Skeletal muscle cell (primary cell): ENCODE measurements at places on chromosomes 4 and X.

DNA sequence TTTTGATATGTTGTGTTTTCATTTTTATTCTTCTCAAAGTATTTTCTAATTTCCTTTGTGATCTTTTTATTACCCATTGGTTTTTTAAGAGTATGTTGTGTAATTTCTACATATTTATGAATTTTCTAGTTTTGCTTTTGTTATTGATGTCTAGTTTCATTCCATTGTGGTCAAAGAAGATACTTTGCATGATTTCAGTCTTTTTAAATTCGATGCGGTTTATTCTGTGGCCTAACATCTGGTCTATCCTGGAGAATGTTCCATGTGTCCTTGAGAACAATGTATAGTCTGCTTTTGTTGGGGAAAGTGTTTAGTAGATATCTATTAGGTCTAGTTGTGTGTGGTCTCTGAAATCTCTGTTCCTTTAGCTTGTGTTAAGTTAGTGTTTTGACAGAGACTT lies 46.2 kb downstream of the PPEF1 start:
- no peak for DNase-seq

DNA sequence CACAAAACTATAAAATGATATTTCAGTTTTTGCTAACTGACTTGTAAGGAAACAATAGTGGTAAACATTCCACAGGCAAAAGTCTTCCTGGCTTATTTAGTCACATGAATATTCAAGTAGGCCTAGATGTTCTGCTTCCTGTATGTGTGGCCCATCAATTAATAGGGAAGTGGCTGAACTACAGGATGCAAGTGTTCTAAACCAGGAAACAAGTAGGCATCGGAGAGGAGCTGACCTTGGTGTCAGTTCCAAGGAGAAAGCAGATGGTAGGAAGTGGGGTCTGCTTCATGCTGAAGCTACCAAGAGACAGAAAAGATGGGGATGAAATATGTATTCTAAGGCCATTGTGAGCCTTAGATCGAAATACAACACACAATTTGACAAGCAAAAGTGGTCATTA lies 149.7 kb downstream of the ANTXR2 start:
- no peak for DNase-seq

GRCh38 chrX:14173873-14174272 lies 144.2 kb upstream of the GEMIN8 start:
- DNase-seq = no peak

DNA sequence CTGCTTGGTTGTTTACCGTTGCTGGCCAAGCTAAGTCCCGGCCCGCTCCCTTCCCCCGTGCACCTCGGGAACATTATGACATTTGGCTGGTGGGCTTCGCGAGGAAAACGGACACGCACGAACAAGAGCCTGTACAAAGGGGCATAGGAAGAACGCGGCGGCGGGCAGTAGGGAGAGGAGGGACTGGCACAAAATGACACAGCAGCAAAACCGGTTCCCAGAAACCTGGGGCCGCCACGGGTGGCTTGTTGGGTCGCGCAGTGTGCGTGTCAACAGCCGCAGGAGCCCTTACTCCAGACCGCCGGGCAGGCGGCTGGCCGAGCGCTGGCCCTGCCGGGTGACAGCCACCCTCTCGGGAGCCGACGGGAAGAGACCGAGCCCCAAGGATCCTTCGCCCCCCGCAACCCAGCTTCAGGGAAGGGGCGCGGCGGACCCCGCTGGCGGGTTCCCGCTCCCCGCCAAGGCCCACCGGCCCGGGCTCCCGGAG lies 1.6 kb upstream of the LIN54 start:
- no peak for DNase-seq

GRCh38 chr4:83563998-83564397 lies 28.1 kb downstream of the GPAT3 start:
- no peak for DNase-seq

DNA sequence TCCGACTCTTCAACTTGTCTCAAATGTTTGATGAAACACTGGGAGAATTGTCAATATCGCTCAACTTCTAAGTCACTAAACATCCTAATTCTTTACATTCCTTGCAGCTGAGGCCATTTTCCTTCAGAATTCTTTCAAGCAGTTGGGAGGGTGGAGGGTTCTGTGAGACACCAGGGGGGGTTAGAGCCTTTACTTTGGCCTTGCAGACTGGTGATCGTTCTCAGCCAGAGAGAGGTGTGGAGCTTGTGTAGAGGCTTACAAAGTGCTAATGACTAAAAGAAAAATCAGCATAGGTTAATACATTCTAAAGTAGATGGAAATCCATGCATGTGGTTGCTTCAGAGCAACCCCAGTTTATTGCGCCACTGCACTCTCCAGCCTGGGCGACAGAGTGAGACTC lies 21.3 kb upstream of the SOX3 start:
- peak; percentile 1 for DNase-seq

DNA sequence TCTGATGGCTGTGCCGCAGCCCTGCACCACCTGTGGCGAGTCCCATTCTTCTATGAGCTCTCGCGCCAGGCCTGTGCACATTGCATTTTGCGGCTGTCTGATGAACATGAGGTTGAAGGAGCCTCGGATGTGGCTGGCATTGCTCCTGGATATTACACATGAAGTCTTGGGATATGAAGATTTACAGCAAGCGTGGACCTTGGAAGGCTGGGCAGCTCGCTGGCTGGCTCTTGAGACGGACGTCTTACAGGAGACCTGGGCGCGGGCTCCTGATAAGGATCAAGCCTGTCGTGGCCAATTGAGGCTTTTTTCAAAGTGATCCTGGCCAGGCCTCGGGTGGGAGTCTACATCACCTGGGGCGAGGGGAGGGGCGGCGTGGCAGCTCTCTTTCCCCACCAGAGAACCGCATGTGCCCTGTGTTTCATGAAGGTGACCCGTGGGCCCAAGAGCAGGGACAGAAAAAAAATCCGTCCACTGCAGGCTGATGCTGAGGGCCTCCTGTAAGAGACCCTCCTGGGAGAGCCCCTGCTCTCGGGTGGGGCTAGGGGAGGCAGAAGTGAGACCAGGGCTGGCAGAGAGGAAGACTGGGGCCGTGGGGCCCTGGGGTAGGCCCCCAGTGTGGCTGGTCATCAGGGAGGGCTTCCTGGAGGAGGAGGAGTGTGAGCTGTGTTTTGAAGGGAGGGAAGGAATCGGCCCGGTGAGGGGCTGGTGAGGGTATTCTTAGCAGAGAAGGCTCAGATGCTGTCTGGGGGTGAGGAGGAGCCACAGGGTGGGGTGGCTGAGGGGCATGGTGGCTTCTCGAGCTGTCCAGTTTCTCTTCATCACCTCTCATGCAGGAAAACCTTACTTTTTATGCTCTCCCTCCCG lies 23.6 kb downstream of the CPZ start:
- DNase-seq = no peak

DNA sequence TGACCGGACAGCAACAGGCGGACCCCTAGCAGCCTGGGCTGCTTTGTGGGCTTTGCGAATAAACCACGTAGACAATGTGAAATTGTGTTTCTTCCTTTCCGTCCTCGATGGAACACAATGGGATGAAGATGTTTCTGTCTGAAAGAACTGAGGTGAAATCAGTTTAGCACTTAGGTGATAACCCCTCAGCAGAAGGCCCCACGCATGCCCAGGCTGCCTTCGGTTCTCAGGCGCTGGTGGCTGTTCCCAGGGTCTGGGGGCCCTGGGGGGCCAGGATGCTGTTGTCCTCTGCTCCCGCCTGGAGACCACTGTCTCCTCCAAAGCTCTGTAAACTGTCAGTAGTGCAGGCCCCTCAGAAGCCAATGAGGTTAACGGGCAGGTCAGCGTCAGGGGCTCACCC lies 73.9 kb upstream of the HGFAC start:
- DNase-seq = no peak

DNA sequence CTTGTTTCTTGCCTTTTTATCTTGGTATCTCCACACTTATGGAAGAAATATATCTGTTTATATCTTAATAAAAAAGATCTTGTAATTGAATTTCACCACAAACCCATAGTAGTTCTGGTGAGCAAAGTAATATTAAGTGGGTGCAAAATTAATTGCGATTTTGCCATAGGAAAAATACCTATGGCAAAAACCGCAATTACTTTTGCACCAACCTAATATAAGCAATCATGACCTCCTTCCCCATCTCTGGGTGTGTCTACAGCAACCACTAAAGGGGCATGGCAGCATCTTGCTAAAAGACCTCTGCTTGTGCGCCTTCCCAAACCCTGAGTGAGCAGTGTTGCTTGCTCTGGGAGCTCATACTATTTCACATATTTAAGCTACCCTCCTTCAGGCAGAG lies 124.2 kb upstream of the GUCY1A1 start:
- no peak for DNase-seq

GRCh38 chr4:66062044-66062443 lies 391.8 kb upstream of the EPHA5 start:
- peak; percentile 6 for DNase-seq

DNA sequence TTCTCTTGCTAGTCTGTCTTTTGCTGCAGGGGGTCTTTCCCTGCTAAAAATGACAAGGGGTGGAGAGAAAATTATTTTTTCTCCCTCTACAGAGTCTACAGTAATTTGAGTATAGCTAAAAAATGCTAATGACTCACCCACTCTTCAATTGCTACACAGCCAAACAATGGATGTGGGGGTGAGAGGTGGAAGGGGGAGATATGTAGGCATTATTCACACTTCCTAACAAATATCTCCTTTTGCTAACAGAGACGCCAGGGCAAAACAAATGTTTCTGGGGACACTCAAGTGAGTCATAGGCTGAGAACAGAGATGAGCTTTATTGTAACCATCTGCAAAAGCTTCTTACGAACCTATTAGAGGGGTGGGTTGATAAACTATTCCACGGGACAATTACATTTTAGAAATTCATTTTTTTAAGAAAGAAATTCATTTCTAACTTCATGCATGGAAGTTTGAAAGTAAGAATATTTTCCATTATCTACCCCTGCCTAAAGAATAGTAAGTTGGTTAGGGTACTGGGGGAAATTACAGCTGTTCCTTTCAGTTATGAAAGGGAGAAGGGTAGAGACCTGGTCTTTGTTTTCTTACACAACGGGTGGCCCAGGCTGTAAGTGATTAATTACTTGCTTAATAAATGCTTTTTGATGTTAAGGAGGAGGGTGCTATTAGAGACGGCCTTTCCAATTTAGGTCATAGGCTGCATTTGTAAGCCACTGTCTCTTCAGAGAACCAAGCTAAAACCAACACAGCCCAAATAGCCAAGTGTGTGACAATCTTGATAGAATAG lies 12.8 kb downstream of the SCD5 start:
- peak; percentile 84 for DNase-seq

- DNase-seq = peak; percentile 7
Observed at GRCh38 chr4:102525097-102525496, 23.9 kb downstream of the NFKB1 start.

- peak; percentile 33 for DNase-seq
Observed at GRCh38 chr4:86497980-86498862, 95.9 kb upstream of the PTPN13 start.

- no peak for DNase-seq
Observed at GRCh38 chrX:100819534-100819836, 706 bp upstream of the CSTF2 start.

GRCh38 chrX:23820235-23820782 lies 37.3 kb downstream of the SAT1 start:
- no peak for DNase-seq

DNA sequence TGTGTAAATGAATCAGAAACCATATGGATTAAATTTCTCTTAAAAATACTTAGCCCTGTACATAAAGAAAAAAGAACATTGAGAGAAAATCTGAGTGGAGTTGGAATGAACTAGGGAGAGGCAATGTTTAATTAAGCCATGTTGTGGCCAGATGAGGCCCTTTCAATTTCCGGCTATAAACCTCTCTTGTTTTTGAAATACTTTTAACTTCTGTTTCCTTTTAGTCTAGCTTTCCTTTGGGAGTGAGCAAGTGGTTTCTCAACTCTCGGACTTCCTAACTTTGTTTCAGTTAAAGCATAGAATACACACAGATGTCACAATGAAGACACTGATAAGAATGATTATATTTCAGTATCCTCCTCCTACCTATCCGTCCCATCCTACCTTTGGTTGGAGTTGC lies 197.2 kb downstream of the ARHGAP24 start:
- DNase-seq = no peak

GRCh38 chr4:15888515-15888914 lies 50.0 kb downstream of the FGFBP1 start:
- no peak for DNase-seq

- DNase-seq = no peak
Observed at GRCh38 chr4:82906469-82906868, 5.9 kb downstream of the THAP9 start.

DNA sequence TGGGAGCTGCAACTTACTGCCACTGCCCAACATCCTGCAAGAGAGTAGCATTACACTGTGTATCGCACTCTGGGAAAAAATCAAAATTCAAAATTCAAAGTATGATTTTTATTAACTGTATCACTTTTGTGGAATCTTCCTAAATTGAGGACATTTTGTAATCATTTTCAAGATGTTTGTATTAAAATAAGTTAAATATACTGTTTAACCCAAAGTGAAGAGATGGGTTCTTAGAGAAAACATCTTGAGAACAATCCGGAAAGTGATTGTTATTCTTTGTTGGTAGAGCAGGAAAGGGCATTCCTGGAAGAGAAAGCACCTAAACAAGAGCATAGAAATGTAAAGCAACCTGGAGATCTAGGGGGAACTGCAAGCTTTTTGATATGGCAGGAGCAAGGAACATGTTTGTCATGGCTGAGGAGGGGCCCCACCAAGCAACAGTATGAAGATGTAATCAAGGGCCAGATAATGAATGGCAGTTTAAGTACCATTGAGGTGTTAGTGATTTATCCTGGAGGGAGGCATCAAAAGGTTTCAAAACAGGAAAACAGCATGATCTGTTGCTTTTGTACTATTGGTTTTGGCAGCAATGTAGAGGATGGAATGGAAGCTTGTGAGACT lies 14.1 kb upstream of the SEC24D start:
- DNase-seq = no peak

DNA sequence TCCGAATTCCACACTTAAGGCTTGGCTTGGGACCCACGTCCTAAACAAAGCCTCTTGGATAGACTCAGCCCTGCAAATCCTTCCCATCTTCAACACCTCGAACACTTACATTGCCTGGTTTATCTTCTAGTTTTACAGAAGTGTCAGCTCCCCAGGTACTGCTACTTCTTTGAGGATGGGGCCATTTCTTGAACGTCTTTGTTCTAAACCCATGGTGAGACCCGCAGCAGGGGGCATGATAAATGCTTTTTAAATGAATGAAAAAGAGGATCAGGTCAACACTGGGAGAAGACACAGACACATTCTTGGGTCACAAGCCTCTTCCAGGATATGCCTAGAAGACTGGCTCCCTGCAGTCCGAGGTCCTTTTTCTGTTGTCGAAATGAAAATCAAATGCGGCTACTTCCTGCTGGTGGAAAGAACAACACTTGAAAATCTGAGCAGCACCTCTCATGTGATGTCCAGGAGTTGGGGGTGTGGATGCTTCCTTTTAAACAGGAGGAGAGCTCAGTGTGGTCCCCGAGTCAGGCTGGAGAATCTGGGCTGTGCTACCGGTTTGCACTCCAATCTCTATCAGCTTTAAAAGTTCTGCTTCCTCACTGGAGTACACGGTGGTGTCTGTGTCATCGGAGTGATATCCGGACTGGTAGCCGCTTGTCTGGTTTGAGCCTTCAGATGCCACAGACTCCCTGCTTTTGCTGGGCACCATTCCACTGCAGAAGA lies 45.8 kb downstream of the KDR start:
- no peak for DNase-seq

GRCh38 chr4:110172972-110173371 lies 25.4 kb downstream of the ELOVL6 start:
- no peak for DNase-seq

- DNase-seq = peak; percentile 64
Observed at GRCh38 chr4:72564184-72564583, 4.8 kb downstream of the ADAMTS3 start.

GRCh38 chrX:19689170-19689779 lies 174.0 kb upstream of the MAP3K15 start:
- no peak for DNase-seq

- peak; percentile 51 for DNase-seq
Observed at GRCh38 chrX:121256647-121257046, 209.2 kb downstream of the GLUD2 start.
